Foreskin fibroblast (primary cell): ENCODE measurements at places on chromosomes 1 and 21.

DNA sequence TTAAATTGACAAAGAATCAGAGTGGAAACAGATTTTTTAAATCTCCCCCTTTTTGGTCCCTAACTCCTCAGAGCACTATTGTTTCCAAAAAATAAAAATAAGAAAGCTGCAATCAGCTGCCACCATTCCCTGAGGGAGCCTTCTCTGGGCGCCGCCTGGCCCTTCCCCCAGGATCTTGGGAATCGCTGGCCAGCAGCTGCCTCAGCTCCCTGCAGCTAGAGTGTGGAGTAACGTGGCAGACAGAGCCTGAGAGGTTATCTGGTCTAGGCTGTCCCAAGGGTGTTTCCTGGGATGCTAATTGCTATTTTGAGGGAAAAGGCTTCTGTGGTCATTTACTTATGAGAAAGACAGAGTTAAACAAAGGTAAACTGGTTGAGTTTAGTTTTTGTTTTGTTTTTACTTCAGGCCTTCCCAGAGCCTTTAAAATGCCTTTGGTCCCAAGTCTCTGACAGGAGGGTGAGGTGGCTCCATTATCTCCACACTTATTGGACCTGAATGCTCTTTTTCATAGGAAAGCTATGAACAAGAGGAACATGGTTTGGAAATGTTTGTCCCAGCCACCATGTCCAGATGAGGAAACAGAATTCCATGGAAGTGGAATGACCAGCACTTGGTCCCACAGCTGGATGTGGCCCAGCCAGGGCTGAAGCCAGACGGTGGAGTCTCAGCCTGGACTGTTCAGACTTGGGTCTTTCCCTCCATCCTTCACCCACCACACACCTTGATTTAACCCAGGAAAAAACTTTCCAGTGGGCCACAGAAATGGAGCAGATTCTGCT, 14.1 kb upstream of the KIAA1614 start:
- DNase-seq, result peak; percentile 56

DNA sequence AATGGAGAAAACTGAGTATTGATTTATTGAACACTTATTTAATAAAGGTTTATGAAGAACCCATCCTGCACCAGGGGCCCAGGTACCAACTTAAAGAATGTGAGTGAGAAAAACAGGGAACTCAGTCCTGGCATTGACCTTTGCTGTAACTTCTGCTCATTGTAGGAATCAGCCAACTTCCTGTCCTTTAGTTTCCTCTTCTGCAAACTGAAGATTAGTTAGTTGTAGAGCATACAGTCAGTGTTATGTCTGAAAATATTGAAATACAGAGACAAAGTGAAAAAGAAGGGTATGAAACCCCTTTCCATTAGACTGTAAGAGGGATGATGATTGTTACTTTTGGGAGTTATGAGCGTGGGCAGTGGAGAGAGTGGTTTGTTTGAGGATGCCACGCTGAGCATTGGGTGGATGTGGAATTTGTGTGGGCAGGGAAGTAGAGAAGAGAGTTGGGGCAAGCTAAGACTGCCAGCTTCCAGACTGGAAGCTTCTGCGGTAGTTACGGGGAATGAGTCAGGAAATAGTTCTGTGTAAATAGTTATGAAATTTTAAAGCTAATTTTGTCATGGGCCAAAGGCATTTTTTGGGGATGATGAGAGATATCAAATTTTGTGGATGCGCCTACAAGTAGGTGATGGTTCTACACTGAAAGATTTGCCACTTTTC, 89.2 kb downstream of the GPR88 start:
- DNase-seq, result peak; percentile 66

DNA sequence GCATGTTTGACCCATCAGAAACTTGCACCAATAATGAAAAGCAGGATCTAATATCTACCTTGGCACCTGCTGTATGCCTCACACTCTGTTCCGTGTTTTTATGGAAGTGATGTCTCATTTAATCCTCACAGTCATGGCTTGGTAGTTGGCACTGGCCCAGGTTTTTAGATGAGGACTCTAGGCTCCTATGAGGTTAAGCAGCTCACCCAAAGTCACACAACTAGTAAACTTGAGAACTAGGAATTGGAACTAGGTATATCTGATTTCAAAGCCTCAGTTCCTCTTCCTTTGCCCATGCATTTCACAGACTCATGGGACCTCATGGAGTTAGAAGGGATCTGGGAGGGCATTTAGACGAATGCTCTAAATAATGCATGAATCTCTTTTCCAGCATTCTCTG, 21.3 kb upstream of the TARBP1 start:
- DNase-seq, result peak; percentile 40

DNA sequence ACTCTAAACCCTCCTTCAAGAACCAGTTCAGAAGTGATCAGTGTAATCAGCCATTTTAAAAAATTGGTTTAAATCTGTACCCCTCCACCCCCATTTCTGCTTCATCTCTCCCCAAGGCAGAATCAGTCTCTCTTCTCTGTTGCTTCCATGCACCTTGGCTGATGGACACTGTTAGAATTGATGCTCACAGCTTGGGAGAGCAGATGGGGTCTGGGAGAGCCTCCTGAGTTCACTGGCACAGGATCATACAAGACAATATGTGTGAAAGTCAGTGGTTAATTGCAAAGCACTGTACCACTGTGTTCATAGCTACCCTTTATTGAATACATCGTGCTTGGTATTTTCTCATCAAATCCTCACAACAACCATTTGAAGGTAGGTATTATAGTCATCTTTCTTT, 140.9 kb downstream of the ROR1 start:
- no peak for DNase-seq

GRCh38 chr1:115107516-115108260, 18.4 kb upstream of the TSPAN2 start:
- peak; percentile 39 for DNase-seq

DNA sequence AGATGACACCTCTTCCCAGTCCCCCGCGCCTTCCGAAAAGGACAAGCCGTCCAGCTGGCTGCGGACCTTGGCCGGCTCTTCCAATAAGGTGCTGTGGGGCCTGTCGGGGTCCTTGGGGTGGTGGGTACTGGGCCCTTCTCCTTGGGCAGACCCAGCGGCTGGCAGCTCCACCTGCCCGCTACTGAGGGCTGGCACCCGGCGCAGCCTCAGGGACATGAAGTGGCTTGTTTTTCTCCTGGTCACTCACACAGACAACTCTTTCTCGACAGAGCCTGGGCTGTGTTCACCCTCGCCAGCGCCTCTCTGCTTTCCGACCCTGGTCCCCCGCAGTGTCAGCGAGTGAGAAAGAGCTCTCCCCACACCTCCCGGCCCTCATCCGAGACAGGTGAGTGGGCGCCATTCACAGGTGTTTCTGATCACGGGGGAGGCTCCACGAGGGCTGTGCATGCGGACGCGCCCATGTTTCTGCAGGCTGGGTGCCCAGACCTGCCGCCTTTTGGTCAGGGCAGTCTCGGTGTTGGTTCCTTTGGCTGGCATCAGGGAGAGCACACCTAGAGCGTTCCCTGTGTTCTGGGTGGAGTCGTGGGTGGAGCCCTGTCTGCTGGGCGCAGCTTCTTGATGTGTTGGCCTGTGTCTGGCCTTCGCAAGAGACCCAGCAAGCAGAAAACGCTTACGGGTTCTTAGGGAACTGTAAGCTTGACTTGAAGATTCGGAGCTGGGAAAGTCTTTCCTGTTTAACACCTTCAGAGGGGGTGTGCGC, 75.1 kb downstream of the SKI start:
- no peak for DNase-seq

GRCh38 chr1:31691951-31692350, 11.9 kb downstream of the COL16A1 start:
- no peak for DNase-seq

- DNase-seq, result peak; percentile 27
Observed at GRCh38 chr1:90579212-90579802, 137.8 kb downstream of the BARHL2 start.

DNA sequence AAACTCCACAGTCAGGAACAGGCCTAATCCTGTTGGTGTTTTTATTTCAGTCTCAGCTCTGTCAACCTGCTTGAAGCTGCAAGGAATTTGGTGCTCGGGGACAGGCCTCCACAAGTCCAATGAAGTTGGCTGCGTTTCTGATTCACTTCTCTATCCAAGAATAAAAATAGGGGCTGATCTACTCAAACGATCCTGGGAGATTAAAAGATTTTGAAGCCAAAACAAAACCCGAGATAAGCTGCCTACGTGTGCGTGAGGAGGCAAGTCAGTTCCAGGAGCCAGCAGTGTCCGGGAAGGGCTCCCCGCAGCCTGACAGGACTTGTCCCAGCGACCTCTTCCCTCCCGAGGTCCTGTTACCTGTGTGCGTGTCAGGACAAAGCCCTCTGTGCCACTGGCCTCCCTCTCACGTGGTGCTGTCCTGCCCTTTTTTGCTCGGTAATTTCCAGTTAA, 98.0 kb downstream of the ETS2 start:
- no peak for DNase-seq

GRCh38 chr1:173002891-173003838, 47.6 kb downstream of the TNFSF18 start:
- DNase-seq, result peak; percentile 91
